ENCODE measurements at places on chromosomes 1 and 21.

DNA sequence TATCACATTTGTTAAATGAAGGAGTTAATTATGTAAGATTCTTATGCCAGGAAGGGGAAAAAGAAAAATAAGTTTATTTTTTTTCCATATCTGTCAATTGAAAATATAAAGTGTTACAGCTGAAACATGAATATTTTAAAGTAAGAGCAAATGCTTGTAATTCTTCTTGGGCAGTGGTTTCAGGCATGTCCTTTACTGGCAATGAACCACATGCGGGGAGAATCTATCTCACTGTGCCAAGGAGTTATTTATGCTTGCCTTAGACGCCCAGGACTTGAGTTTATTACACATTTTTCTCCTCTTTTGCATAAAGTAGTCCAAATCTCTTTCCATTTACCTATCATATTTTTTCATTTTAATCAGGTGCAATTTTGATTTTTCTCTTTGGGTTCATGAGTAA lies 207.8 kb upstream of the NRIP1 start:
- no peak for DNase-seq

DNA sequence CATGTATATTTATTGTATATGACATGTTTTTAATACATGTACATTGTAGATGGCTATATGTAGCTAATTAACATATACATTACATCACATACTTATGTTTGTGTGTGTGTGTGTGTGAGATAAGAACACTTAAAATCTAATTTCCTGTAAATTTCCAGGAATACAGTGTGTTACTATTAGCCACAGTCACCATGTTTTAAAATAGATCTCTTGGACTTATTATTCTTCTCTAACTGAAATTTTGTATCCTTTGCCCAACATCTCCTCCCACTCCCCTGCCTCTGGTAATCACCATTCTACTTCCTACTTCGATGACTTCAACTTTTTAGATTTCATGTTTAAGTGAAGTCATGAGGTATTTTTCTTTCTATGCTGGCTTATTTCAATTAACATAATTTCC lies 64.8 kb downstream of the FCRL5 start:
- DNase-seq = no peak

DNA sequence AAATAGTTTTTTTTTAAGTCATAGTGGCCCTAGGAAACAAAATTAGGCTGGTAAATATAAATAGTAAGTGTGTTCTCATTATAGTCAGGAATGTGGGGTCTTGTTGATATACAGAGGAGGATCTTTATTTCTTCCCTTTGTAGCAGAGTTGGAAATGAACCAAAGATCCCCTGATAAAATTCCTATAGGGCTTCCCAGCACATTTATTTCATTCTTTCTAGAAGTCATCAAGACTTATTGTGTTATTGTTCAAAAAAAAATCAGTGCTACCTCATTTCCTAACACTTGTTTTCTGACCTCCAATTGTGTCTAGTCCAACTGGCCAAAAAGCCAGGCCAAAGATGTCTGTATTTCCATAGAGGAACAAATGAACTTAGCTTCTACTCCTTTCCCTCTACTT lies 7.6 kb upstream of the PLEKHO1 start:
- no peak for DNase-seq

DNA sequence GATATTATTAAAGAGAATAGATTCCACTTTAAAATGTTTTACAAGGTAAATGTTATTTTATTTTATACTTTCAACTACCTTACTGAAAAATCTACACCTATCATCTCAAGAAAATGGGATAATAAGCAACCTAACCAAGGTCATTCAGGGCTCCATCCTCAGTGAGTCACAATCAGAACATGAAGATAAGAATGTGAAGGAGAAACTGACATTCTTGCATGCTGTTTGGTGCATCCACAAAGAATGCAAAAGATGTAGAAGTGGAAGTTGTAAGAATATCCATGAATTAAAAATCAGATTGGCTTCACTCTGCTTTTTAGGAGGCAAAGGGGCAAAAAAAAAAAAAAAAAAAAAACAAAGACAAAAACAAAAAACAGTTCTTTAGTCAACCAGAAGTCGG lies 6.5 kb downstream of the WARS2 start:
- no peak for DNase-seq

GRCh38 chr1:161738627-161739287 lies 10.8 kb upstream of the DUSP12 start:
- DNase-seq = no peak

DNA sequence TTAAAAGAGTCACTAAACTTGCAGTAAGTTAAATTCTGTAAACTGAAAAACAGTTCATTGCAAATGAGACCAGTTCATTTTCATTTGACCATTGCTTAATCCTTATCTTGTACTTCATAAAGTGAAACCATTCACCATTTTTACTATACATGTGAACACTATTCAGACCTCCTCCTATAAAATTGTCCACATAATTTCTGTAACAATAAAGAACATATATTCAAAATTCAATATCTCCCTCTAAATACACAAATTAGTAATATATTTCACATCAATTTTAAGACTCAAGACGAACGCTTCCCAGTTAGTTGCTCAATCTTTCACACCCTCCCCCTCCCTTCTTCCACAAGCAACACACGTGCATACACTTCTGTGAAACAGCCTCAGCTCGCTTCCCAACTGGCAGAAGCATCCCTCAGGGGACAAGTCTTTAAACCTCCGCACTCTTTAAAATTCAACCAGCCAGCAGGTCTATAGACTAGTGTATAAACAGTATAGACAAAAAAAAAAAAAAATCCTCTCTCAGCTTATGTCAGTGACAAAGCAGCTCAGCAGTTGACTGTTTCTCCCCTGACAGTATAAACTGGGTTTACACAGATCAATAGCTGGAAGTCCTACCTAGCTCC lies 99.6 kb downstream of the DENND1B start:
- DNase-seq = no peak
